ENCODE measurements at places on chromosomes 5 and 9.

- no peak for DNase-seq
Measured at GRCh38 chr9:122364117-122364782, 6.6 kb upstream of the PTGS1 start.

DNA sequence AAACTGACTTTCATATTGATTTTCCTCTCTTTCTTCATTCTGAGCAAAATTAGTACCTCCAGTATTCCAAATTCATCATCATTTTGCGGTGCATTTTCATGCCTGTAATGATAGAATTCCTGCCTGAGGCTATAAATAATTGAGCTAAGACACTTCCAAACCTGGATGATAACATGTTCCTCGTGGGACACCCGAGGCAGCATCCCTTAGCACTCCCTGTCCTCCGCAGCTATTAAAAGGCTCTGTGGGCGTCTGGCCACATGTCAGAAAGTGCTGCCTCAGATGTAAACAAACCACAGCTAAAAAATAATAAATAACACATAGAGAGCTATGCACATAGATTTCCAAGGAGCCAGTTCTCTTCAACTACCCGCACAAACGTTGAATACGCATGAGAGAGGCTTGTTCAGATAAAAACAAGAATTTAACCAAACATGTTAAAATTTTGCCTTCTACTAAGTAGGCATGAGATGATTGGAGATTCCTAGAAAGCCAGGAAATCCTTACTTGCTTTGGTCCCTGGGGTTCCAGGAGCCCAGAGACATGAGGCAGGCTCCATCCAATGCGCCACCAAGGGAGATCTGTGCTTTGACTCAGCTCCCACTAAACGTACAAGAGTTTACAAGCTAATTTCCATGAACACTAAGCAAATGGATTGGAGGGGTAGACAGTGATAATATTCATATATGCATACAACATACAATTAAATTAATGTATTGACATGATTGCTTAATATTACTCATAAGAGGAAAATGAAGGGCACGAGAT, 82.7 kb downstream of the SHC3 start:
- no peak for DNase-seq

DNA sequence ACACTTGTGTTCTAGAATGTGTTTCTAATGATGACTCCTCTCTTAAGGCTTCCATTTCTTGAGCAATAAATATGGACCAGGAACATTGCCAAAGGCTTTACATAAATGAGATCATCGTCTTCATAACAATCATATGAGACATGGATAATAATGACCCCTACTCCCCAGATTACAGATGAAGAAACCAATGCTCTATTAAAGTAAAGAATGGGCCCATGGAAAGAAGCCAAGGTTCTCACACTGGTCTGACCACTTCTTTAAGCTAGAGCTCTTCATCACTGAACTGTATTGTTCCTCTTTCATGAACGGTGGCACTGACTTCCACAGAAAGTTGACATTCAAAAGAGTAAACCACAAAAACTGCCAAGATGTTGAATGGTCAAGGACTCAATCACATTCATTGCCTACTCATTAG, 65.3 kb downstream of the MARCHF3 start:
- DNase-seq = no peak

GRCh38 chr5:159855476-159856191, 60.6 kb upstream of the ADRA1B start:
- DNase-seq = no peak

DNA sequence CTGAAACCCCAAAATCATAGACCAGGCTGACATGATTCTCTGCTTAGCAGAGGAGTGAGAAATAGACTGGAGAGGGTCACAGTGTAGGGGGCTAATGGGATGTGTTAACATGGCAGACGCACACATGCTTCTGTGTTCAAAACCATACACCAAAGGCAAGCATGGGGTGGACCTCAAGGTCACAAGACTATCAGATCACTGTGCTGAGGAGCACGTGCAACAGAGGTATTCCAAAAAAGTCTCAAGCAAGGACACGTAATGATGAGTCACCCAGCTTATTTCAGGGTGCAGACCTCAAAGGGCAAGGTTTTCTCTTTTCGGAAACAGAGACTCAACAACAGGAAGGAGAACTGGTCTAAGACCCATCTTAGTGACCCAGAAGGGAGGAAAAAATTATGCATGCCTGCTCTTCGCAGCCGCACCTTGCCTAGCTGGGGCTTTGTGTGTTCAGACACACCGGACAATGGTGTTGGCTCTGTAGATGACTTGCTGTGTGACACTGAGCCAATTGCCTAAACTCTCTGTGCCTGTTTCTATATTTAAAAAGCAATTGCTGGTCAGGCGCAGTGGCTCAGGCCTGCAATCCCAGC, 20.3 kb downstream of the WHRN start:
- no peak for DNase-seq
